ENCODE measurements at places on chromosomes 4 and X. TPM values are rescaled to one million over a fixed set of nuclear protein-coding genes. Genes with fewer than 3 reads are reported as not detected.

DNA sequence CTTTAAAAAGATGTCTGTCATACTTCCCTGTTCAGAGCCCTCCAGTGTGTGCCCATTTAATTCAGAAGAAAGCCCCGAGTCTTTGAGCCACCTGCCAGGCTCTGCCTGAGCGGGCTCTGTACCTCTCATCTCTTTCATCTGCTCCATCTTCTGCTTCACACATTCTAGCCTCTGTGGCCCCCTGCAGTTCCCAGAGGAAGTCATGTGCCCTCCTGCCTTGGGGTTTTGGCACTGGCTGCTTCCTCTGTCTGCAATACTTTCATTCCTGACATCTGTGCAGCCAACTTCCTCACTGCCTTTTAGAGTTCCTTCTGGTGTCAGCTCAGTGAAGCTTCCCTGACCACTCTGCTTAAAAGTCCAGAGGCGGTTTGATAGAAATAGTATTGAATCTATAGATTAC, 6.2 kb upstream of the STK32B start:
- DNase-seq, result no peak

DNA sequence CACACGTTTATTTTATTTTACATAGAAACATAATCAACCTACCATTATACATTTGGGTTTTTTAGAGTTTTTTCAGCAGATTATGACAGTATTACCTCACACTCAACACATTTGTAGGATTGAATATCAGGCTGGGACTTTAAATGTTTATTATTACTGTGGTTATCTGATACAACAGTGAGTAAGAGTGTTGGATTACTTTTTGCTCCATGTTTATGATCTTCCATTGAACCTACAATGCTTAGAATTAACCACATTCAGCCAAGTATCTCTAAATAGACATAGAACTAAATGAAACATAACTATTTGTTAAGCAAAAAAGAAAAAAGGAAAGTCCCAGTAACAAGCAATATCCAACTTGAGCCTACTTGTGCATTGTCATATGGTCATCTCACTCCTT, 607.4 kb upstream of the PITX2 start:
- DNase-seq, result no peak

DNA sequence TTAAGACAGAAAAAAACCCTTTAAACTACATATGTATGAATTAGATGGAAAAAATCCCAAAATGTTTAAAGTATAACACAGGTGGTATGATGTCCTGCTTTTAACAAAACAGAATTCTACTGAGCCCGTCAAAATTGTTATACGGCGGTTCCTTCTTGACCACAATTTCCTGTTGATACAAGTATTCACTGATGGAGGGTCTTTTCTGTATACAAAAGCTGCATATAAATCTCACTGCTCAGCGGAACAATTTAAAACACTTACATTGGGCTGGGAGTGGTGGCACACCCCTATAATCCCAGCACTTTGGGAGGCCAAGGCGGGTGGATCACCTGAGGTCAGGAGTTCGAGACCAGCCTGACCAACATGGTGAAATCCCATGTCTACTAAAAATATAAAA, 62.4 kb downstream of the RPS6KA3 start:
- DNase-seq, result no peak

DNA sequence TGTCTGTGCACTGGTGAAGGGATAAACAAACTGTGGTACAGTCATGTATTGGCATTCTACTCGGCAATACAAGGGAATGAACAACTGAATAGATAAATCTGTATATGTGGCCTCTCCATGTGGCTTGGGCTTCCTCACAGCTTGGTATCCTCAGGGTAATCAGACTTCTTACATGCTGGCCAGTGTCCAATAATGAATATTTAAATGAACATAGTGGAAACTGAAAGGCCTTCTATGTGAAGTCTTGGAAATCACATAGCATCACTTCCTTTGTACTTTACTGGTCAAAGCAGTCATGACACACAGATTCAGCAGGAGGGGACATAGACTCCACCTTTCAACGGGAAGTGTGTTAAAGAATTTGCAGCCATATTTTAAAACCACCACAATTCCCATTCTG, 33.4 kb upstream of the GPR101 start:
- DNase-seq, result peak; percentile 3

- DNase-seq, result no peak
These were observed 22.1 kb downstream of the TMSB4X start for GRCh38 chrX:12996934-12997435.

- peak; percentile 43 for DNase-seq
These were observed 15.0 kb upstream of the PRDM8 start for GRCh38 chr4:80182237-80182866.

DNA sequence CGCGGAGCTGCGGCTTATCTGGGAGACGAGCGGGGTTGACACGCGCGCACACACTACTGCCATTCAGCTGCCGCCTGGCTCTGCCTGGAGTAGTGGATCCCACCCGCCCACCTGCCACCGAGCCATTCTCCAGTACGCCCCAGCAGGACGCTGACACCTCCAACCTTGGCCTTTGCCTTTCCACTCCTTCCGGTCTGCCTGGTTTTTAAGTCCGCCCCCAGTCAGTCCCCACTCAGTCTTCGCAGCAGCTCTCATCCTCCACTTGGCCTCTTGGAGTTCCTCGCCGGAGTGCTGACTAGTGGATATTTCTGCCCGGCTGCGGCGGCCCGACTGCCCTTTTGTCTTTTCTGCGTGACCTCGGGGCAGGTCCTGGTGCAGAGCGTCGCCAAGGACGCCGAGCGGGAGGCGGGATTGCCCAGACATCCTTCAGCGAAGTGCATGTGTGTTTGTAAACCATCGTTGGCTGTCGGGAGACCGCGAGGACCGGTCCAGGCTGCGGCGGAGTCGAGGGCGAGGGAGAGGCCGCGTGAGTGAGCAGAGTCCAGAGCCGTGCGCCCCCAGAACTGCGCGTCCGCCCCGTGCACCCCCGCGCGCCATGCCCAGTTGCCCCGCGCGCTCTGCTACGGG, 1.1 kb downstream of the SLIT2 start:
- DNase-seq, result peak; percentile 33

DNA sequence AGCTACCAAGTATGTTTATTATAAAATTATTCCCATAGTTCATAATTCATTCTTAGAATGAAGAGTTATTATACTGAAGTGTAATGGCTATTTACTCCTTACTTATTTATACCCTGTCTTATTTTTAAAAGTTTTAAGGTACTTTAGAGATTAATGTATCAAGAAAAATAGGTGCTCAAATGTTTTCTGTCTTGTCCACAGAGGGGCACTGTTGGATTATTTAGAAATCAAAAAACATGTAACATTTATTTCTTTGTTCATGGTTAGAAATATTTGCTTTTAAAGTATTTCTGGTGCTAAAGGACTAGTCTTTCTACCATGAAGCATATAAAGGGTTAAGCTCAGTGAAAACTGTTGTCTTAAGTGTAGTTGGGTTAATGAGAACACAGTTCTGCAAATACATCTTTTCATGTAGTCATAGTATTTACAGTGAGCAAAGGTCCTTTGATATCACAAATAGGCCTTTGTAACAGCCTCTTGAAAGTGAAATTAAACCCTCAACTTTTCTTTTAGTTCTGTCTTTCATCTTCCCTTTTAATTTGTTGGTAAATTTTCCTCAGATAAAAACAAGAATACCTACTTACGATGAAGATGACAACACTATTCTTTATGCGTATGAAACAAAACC, 7.7 kb downstream of the SCML1 start:
- no peak for DNase-seq

GRCh38 chr4:128684016-128684415, 125.5 kb upstream of the JADE1 start:
- DNase-seq, result no peak

DNA sequence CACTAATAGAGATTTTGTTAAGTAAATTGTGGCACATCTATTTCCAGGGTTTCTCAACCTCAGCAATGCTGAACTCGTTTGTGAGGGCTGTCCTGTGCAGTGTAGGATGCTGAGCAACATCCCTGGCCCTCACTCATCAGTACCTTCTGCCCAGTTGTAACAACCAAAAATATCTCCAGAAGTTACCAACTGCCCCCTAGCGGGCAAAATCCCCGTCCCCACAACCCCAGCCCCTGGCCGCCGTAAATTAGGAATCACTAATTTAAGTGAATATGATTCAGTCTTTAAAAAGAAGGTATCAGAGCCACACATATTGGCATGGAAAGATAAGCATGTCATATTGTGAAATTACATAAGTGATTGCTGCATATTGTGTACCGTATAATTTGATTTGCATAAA, 123.4 kb downstream of the ASB9 start:
- no peak for DNase-seq

GRCh38 chrX:138719396-138719795, 7.9 kb upstream of the FGF13 start:
- DNase-seq, result no peak

- DNase-seq, result no peak
These were observed 14.9 kb downstream of the VBP1 start for GRCh38 chrX:155231163-155231562.

DNA sequence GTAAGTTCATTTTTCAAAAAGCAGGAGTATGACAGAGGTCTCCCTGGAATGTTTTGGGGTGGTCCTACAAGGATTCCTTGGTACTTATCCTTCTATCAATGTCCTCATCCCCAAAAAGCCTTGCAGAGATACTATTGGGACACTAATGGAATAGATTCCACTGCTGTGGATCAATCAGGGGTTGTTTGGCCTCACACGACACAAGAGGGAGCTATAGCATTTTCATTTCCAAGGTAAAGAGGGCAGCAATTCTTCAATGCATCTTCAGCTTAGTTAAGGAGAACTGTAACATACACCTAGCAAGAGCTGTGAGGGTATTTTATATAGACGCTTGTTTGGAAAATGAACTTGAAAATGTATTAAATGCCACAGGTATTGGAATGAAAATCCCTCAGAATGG, 50.9 kb downstream of the USP26 start:
- DNase-seq, result no peak

GRCh38 chr4:29002151-29002550, 1718.0 kb upstream of the PCDH7 start:
- no peak for DNase-seq

GRCh38 chr4:37603070-37603468, 83.1 kb downstream of the RELL1 start:
- peak; percentile 53 for DNase-seq

MTNR1A gene
- not detected for total RNA-seq

BEND2 gene
- not detected for total RNA-seq

FGB gene
- not detected for total RNA-seq

TRPC5OS gene
- not detected for total RNA-seq

CCDC110 gene
- not detected for total RNA-seq

SH3BP2 gene
- 9.0 TPM for total RNA-seq
